IMR-90 (cell line): ENCODE measurements at places on chromosomes 11 and 22. TPM values are rescaled to one million over a fixed set of nuclear protein-coding genes. Genes with fewer than 3 reads are reported as not detected.

DNA sequence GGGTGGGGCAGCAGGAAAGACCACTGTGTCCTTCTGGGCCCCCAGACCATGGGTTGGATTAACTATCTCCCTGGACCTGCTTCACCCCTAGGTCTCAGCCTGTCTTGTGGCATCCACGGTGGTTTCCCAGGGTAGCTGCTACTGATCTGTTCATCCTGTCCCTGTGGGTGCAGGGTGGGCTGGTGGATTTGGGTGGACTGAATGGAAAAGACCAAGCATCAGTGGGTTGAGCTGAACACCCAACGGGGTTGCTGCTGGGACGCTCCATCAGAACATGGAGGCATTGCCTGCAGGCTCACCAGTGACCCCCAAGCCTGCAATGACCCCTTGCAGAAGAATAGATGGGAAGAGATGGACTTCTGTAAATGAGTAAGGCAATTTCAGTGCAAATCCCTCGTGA lies 812.1 kb downstream of the TBC1D22A start:
- H3K27ac ChIP-seq, result no peak overlapping the region
- no peaks in the 10 kb centered on the region for H3K4me1 ChIP-seq
- H3K36me3 ChIP-seq, result no peaks in the 10 kb centered on the region

GRCh38 chr11:8291421-8292350 lies 28.0 kb upstream of the LMO1 start:
- no peak overlapping the region for H3K4me3 ChIP-seq
- no peaks in the 10 kb centered on the region for H3K36me3 ChIP-seq

DNA sequence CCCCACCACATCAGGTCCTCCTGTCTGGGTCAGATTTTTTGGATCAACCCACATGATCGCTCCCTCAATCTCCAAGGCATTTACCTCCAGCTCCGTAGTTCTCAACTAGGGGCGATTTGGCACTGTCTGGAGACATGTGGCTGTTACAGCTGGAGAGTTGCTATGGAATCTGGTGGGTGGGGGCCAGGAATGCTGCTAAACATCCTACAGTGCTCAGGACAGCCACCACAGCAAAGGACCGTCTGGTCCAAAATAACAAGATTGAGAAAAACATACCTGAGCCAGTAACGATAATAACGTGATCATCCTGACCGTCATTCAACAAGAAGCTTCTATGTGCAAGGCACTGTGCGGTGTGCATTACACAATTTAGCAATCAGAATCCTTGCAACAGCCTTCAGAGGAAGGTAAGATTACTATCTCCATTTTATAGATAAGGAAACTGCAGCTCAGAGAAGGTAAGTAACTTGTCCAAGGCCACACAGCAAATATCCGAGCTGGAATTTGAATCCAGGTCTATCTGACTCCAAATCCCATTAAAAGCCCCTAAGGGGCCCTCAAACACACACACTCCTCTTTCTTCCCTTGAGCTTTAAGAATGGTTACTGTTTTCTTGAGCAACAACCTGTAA lies 14.3 kb upstream of the CRY2 start:
- H3K4me1 ChIP-seq, result no peaks in the 10 kb centered on the region
- no peaks in the 10 kb centered on the region for H3K36me3 ChIP-seq
- no peak overlapping the region for H3K4me3 ChIP-seq
- peaks cover 29% of the 10 kb centered on the region for H3K27me3 ChIP-seq
- no peak overlapping the region for H3K27ac ChIP-seq

- no peak for DNase-seq
- H3K27me3 ChIP-seq, result peaks cover 2% of the 10 kb centered on the region; the same call in 1 of the 2 replicates
- H3K4me1 ChIP-seq, result no peaks in the 10 kb centered on the region
- H3K36me3 ChIP-seq, result no peaks in the 10 kb centered on the region
Measured at GRCh38 chr11:93832780-93833179, 17.6 kb downstream of the VSTM5 start.

DNA sequence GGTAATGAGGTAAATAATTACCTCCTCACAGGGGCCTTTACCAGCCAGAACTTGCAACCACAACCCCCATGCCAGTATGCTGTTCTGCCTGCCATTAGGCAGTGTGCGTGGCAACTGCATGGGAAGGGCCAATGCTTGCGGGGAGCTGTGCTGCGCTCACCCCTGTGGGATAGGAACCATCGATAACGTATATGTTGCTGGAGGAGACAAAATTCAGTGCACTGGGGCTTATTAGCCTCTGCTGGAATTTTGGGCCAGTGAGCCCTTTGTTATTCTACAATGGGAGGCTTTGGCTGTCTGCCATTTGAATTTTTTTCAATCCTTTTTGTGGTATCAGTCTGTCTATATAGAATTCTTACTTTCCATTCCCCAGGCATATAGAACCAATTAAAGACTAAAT lies 47.3 kb downstream of the PPP2R1B start:
- H3K36me3 ChIP-seq, result peaks cover 49% of the 10 kb centered on the region
- peak overlapping the region; percentile 73 for H3K27ac ChIP-seq
- no peaks in the 10 kb centered on the region for H3K27me3 ChIP-seq
- no peak for DNase-seq
- peaks cover 13% of the 10 kb centered on the region for H3K4me1 ChIP-seq

DNA sequence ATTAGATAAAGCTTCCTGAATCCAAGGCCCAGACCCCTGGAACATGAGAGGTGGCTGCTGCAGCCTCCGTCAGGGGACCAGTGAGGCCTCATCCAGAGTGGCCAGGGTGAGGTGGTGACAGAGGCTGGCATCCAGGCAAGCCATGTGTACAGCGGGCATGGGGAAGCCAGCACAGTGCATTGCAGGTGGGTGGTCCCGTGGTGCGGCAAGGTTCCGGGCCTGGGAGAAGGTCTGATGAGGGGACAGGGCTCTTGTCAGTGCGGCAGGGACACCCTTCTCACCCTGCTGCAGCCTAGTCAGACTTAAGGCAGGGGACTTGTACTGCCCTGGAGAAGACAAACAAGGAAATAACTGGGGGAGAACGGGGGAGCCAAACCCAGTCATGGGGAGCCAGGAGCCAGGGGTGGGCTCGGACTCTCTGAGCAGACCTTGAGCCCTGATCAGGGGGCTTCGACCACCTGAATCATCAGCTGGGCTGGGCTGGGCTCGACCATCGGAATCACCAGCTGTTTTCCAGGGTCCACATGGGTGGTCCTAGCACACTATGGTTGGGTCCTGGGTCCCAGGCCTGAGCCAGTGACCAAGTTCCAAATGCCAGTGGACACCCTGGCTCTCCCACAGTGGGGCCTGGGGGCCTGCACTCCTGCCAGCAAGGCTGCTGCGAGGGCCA lies 5.1 kb downstream of the TTC38 start:
- H3K36me3 ChIP-seq, result peaks cover 50% of the 10 kb centered on the region
- DNase-seq, result no peak
- H3K27ac ChIP-seq, result no peak overlapping the region
- H3K4me3 ChIP-seq, result no peak overlapping the region
- peaks cover 10% of the 10 kb centered on the region for H3K4me1 ChIP-seq

DNA sequence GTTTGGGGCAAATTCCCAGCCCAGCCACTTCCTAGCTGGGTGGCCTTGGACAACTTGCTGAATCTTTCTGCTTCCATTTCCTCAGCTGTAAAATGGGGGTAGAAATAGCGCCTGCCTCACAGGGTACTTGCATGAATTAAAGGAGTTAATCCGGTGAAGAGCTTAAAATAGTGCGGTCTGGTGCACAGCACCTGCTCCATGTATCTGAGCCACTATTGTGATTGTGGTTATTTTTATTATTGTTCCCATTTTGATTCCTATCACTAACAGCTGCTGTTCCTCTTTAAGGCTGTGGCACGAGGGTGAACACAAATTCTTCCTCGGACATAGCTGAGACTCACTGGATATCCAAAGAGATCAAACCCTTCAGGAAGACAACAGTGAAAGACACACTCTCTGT lies 46.9 kb upstream of the TP53I11 start:
- no peaks in the 10 kb centered on the region for H3K4me1 ChIP-seq
- peaks cover 39% of the 10 kb centered on the region for H3K27me3 ChIP-seq

DNA sequence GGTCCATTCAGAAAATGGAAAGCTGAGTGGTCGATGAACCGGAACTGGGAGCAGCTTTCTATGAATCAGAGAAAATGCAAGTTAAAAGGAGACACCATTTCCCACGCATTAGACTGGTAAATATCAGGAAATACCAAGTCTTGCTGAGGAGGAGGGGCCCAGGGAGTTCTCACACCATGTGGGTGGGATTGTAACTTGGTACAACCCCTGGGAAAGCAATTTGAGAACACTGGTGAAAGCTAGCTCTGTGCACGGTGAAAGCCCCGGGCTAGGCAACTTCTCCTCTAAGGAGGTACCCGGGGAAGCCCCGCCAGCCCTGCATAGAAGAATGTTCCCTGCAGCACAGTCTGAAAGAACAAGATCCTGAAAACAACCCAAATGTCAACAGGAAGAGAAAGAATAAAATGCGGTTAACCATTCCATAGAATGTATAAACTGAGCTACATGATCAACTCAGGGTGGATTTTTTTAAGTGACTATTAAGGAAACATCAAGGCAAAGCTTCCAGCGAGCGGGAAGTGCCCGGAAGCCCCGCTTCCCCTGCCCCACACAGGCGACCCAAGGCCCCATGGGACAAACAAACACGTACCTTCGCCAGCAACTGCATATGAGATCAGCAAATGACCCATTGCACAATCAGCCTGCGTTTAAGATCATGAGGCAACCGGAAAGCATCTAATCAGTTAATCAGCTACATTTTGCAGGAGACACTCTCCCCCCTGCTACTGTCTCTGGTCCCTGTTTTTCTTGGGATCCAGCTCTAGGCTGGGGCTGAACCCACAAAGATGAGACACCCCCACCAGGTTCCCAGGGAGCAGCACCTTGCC lies 11.3 kb downstream of the SHANK2 start:
- peaks cover 9% of the 10 kb centered on the region for H3K4me1 ChIP-seq
- no peaks in the 10 kb centered on the region for H3K27me3 ChIP-seq
- H3K27ac ChIP-seq, result peak overlapping the region; percentile 90
- H3K4me3 ChIP-seq, result peak overlapping the region; percentile 4; the same call in 1 of the 2 replicates
- H3K36me3 ChIP-seq, result peaks cover 13% of the 10 kb centered on the region

- H3K27me3 ChIP-seq, result no peaks in the 10 kb centered on the region
- no peaks in the 10 kb centered on the region for H3K4me1 ChIP-seq
- H3K36me3 ChIP-seq, result no peaks in the 10 kb centered on the region
- H3K4me3 ChIP-seq, result no peak overlapping the region
- H3K27ac ChIP-seq, result no peak overlapping the region
Measured at GRCh38 chr11:112745973-112746372, 215.2 kb upstream of the NCAM1 start.

DNA sequence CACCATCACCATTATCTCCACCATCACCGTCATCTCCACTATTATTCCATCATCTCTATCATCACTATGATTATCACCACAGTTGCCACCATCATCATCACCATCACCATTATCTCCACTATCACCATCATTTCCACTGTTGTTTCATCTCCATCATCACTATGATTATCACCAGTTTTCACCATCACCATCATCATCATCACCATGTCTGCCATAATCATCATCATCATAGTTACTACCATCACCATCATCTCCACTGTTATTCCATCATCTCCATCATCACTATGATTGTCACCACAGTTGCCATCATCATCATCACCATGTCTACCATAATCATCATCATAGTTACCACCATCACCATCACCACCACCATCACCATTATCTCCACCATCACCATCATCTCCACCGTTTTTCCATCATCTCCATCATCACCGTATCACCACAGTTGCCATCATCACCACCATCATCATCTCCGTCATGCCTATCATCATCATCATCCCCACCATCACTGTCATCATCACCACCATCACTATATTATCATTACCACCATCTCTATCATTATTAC lies 264.9 kb downstream of the BRD1 start:
- H3K27ac ChIP-seq, result no peak overlapping the region
- no peaks in the 10 kb centered on the region for H3K27me3 ChIP-seq
- no peaks in the 10 kb centered on the region for H3K4me1 ChIP-seq
- no peaks in the 10 kb centered on the region for H3K36me3 ChIP-seq
- no peak for DNase-seq
- no peak overlapping the region for H3K4me3 ChIP-seq

GRCh38 chr11:97461934-97462333 lies 1072.1 kb downstream of the JRKL start:
- H3K27me3 ChIP-seq, result no peaks in the 10 kb centered on the region
- no peak for DNase-seq
- no peak overlapping the region for H3K4me3 ChIP-seq
- no peaks in the 10 kb centered on the region for H3K36me3 ChIP-seq
- no peaks in the 10 kb centered on the region for H3K4me1 ChIP-seq

DNA sequence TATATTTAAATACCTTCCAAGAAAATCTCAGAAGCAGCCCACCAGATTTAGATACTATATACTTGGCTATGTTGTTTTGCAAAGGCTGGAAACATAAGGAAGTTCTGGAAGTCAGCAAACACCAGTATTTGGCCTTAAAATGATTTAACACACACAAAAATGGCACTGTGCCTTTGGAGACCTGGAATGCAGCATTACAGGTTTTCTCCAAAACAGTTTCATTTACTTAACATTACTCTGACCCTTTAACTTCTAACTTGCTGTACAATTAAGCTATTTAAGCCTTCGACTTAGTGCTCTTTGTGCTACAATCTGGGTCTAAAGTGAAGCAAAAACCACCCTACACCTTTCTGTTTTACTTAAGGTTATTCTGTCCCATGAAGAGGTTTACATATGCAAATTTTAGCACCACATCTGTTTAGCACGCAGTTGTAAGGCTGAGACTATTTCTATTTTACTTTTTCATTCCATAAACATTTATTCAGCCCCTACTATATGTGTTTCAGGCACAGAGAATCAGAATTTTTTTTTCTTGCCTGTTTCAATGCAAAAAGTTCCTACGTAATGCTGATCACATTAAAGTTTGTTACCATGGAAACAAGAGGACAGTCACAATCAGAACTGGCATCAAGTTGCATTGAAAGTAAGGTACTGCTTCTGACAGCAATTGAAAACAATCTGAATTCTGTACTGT lies 70.3 kb downstream of the MAML2 start:
- H3K4me3 ChIP-seq, result no peak overlapping the region
- H3K27me3 ChIP-seq, result no peaks in the 10 kb centered on the region
- DNase-seq, result peak; percentile 51
- H3K36me3 ChIP-seq, result peaks cover 5% of the 10 kb centered on the region; the same call in 1 of the 2 replicates
- H3K27ac ChIP-seq, result no peak overlapping the region

GRCh38 chr11:118899296-118899688 lies 15.6 kb downstream of the CXCR5 start:
- H3K36me3 ChIP-seq, result peaks cover 67% of the 10 kb centered on the region
- H3K4me1 ChIP-seq, result peaks cover 2% of the 10 kb centered on the region; the same call in 1 of the 2 replicates
- no peak overlapping the region for H3K4me3 ChIP-seq
- H3K27ac ChIP-seq, result no peak overlapping the region

- H3K4me1 ChIP-seq, result no peaks in the 10 kb centered on the region
- H3K4me3 ChIP-seq, result no peak overlapping the region
- H3K36me3 ChIP-seq, result no peaks in the 10 kb centered on the region
Measured at GRCh38 chr22:37161443-37161842, 11.7 kb upstream of the IL2RB start.

DNA sequence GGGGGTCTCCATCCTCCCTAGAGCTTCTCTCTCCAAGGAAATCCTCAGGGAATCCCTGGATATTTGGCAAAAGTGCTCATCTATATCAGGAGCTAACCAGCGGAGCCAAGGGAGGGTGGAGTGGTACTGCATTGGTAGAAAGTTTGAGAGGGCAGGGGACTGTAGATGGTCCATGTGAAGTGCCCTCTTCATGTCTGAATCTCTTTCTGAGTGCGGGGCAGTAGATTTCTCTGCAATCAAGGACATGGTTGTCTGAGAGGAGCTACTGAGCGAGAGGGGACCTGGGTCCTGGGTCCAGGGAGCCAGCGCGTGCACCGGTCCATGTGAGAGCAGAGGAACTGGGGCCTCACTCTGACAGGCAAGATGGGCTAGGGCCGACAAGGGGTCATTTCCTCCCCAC lies 701 bp downstream of the DIXDC1 start:
- peak overlapping the region; percentile 28 for H3K27ac ChIP-seq
- peaks cover 31% of the 10 kb centered on the region for H3K4me1 ChIP-seq
- H3K36me3 ChIP-seq, result no peaks in the 10 kb centered on the region
- no peaks in the 10 kb centered on the region for H3K27me3 ChIP-seq
- peak overlapping the region; percentile 84 for H3K4me3 ChIP-seq

CEND1 gene
- 4.0 and 5.0 TPM in 2 replicates for polyA plus RNA-seq

PATE2 gene
- not detected in 2 replicates for polyA plus RNA-seq

TRPC6 gene
- 0.46 and 0.99 TPM in 2 replicates for polyA plus RNA-seq

IGLL5 gene
- polyA plus RNA-seq, result not detected in 2 replicates

TLCD5 gene
- 6.8 and 9.5 TPM in 2 replicates for polyA plus RNA-seq

TST gene
- 37.7 and 44.0 TPM in 2 replicates for polyA plus RNA-seq

TECTA gene
- polyA plus RNA-seq, result 0.16 and 0.17 TPM in 2 replicates
